ENCODE measurements at places on chromosomes 16 and 17.

GRCh38 chr16:66935314-66936011 lies at the start of gene CES2:
TSS of gene CES2 (plus strand) at chr16:66935516. CDS start at chr16:66935636, 120 bp downstream.
- DNase-seq, result no peak

- DNase-seq, result no peak
Measured at GRCh38 chr17:47162013-47162622, 27.0 kb downstream of the CDC27 start.

- DNase-seq, result no peak
Measured at GRCh38 chr17:41771389-41772206, 14.9 kb downstream of the JUP start.

DNA sequence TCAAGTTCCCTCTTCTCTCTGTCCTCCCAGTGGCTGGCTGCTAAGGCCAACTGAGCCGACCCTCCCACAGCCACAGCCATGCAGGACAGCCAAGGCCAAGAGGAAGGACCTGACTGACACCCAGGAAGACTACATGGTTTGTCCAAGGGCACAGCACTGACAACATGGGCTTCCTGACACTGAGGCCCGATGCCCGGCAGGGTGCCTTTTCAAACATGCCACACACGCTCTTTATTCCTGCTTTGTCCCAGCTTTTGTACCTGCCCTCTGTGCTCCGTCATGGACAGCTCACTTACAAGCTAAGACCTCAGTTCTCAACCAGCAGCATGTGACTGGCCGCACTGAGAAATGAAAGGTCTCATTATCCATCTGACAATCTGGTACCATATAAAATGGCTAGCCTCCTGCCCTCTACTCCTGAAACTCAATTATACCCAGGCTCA lies 45.8 kb downstream of the TEX2 start:
- no peak for DNase-seq

DNA sequence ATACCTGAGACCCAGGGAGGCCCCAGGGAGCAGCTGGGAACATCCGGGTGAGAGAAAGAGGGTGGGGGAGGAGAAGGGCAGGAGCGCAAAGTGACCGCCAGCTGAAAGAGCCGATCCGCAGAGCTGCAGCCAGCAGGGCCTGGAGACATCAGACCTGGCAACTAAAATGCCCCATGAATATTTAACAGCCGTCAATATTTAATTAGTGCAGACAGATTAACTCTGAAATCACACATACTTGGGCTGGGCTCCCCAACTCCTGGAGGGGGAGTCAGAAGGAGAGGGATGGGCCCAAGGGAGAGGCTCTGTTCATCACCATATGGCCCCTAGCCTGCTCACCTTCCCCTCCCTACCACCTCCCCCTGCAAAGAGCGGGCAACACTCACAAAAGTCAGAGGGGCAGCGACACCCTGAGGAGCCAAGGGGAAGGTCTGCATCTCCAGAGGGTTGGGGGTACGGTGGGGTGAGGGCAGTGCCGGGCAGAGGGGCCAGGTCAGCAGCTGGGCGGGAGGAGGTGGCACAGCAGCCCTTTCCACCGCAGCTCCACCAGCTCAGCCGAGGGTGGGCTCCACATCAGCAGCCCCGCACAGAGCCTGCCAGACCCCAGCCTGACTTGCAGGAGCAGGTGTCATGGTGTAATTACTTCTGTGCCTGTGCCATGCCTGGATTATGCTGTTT lies 61.9 kb upstream of the CCL1 start:
- DNase-seq, result no peak

- DNase-seq, result no peak
Measured at GRCh38 chr16:19294156-19294649, 8.7 kb downstream of the CLEC19A start.

DNA sequence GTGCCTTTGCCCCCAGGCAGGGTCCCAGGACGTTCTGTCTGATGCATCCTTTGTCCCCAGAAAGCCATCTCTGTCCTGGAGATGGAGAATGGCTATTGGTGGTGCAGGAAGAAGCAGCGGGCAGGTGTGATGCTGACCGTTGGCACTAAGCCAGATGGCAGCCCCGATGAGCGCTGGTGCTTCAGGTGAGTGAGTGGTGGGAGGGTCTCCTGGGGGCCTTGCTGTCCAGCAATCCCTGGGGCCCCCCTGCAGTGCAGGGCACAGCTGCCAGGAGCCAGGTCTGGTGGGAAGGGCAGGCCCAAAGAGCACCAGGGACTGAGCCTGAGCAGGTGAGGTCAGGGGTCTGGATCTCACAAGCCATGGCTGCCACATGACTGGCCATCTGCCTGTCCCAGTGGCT lies 18.1 kb downstream of the TRPV2 start:
- DNase-seq, result no peak

DNA sequence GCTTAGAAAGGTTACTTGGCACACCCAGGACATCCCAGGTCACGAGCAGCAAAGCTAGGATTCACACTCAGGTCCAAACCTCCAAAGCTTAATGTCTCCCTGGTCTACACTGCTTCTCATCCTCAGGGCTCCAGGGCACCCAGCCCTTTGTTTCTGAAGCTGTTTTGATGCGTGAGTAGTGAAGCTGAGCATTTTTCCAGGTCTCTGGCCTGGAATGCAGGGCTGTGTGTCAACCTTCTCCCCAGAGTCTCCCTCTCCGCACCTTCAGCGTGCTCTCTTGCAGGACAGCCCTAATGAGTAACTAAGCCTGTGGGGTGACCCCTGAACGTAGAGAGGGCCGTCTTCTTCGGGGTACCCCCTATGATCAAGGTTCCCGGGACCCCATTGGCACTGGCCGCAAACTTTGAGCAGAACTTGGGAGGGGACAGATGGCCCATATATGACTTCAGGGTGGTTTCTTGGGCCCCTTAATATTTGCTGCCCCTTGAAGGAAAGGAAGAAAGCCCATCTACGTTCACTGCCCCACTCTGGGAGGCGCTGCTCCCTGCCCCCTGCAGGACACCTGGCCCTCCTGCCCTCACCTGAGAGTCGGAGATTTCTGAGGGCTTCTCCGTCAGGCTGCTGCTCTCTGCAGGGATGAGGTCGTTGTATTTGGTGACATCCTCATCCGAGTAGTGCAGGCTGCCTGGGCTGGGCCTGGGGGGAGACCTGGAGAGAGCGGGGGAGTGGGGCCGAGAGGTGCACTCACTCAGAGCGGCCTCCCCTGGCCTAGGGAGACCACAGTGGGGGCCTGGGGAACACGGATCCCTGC lies 36.4 kb upstream of the CDC42EP4 start:
- no peak for DNase-seq

- peak; percentile 71 for DNase-seq
Measured at GRCh38 chr16:89422905-89423630, 67.3 kb downstream of the ANKRD11 start.

GRCh38 chr17:31155208-31155810 lies 60.5 kb downstream of the NF1 start:
- peak; percentile 71 for DNase-seq

DNA sequence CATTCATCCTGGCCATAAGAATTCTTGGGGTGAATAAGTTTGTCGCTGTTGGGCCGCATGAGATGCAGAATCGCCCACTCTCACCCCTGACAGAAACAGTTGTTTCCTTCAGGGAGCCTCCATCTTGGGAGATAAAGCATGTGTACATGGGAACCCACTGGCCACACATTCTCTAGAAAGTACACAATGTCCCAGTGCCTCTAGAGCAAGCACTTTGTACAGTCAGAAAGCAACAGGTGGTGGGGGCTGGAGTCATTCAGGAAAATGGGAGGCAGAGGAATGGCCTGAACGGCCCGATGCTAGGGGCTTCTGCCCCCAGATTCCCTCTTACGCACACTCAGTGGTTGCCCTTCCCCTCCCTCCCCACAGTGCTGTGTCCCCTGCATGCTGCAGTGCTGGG lies 16.1 kb downstream of the ACE start:
- DNase-seq, result no peak

DNA sequence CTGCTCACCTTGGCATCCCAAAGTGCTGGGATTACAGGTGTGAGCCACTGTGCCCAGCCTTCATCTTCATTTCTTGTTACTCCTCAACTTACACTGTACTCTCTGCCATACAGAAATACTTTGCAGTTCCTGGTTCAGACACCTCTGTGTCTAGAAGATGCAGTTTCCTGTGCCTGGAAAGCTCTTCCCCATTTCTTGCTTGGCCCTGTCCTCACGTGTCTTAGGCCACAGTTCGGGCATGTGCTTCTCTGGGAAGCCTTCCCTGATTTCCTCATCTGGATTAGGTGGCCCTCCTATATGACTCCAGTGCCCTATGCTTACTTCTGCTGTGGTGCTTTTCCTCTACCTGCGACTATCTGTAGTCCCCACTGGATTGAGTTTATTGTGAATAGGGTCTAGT lies 26.5 kb upstream of the CDR2 start:
- no peak for DNase-seq

DNA sequence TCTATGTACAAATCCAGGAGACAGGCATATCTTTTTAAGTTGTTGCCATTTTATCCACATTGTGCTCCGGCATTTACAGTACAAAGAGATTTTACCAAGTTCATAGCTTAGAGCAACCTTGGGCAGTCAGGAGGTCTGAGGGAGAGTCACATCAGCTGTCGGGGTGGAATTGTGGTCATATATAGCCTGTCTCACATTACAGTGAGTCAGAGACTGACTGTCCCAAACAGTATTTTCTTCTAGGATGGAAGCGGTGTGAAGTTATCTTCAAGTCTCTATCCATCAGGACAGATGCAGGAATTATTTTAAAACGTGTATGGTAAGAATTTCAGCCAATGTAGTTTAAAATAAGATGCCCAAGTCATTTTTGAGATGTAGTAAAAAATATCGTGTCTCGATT lies 53.0 kb downstream of the GPRC5B start:
- DNase-seq, result peak; percentile 70

DNA sequence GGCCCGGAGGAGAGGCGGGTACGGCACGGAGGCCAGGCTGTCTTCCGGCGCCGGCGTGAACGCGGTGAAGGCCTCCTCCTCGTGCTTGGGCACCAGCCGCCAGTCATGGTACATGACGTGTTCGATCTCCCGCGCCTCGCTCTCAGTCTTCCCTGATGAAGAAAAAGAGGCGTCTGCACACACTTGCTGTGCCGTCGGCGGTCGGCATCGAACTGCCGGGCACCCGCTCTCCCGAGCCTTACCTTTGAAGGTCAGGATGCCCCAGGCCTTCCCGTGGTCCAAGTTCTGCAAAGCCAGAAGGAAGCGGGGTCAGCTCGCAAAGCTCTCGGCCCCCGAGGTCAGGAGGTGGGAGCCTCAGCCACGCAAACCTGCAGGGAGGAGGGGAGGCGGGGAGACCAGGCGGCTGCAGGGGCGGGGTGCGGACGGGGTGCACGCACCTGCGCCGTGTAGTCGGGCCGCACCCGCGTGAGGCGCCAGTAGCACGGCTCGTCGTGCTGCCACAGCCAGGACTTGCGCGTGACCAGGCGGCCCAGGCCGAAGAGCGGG lies at the start of gene EME2:
Gene EME2 (plus strand): TSS at position 449 of the 546 bp plus-strand sequence. CDS start 418 bp downstream, outside the sequence.
- no peak for DNase-seq

- peak; percentile 63 for DNase-seq
Measured at GRCh38 chr17:83103200-83103942, 24.0 kb downstream of the METRNL start.

- no peak for DNase-seq
Measured at GRCh38 chr16:31082368-31083045, 6.2 kb downstream of the PRSS53 start.
